GM13976 (cell line): ENCODE measurements at places on chromosomes 6 and 20.

- no peak for DNase-seq
Measured at GRCh38 chr6:33207552-33208090, 679 bp upstream of the RING1 start.

DNA sequence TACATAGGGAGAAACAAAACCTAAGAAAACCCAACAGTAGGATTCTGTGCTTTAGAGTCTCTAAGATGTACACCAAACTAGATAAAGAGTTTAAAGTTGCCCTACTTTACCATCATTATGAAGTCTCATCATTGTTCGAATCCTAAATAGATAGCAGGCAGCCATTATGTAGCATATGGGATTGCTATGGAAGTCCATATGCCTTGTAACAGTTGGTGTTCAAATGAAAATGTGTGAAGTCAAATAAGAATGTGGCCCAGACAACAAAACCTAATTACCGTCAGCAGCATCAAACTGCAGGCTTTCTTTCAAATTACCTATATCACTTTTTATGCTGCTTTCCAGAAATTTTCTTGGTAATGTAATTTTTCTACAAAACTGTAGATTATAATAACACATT, 1380.1 kb downstream of the GRIK2 start:
- DNase-seq, result no peak

DNA sequence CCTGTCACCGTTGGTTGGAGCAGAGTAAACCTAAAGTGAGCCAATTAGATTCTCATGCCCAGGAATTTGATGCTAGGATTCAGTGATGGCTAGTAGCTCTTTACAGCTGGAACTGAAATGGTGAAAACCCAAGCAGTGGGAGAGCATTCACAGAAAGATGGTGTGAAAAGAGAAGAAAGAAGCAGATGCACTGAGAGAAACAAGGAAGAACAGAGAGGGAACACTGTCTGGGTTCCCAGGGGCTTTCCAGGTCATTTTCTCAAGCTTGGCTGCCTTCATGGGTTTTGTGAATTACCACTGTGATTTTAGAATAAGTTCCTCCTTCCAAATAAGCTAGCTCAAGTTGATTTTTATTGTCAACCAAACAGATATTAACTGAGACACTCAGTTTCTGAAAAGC, 104.1 kb upstream of the AKIRIN2 start:
- no peak for DNase-seq

GRCh38 chr20:10536531-10536930, 101.4 kb downstream of the SLX4IP start:
- DNase-seq, result no peak

DNA sequence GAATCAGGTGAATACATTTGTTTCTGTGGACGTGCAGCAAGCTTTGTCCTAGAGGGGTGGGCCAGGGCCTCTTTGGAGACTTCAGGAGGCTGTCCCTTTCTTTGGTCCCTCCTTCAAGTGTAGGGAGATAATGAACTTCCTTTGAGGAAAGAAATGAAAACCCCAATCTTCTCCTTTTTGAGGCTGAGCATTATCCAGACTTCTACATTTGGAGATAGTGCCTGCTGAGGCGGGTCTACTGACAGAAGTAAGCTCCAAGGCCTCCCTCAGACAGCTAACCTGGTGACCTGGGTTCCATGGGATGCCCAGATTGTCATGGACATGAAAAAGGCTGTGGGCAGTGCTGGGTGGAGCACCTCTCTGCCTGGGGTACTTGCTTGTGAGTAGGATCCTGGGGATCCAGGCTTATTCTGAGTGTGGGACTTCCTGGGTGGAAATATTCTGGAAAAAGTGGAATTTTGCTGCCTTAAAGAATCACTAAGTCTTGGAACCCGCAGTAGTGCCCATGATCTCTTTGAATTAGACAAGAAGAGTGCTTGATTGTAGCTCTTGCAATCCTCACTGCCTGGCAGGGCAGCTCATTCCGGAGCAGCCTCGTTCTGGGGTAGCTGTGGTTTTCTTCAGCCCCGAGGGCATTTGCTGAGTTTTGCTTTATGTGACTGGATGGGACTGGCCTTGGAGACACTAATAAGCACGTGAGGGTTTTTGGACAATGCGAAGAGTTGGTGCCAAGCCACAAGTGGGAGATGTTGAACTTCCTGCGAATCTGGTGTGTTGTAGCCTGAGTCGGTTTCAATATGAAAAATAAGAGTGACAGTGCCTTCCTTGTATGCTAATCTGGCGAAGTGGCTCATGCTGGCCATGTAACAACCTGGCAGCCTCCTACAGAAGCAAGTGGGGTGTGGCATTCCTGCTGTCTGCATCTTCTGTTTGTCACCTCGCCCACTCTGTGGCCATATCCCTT, 28.1 kb downstream of the SNRNP48 start:
- DNase-seq, result peak; percentile 30
